ENCODE measurements at places on chromosomes 12 and 14.
A peak's percentile ranks its signal among the peaks of the same experiment; 100 is the strongest.

- DNase-seq = peak; percentile 86
Measured at GRCh38 chr12:57238854-57239554, 9.5 kb downstream of the SHMT2 start.

DNA sequence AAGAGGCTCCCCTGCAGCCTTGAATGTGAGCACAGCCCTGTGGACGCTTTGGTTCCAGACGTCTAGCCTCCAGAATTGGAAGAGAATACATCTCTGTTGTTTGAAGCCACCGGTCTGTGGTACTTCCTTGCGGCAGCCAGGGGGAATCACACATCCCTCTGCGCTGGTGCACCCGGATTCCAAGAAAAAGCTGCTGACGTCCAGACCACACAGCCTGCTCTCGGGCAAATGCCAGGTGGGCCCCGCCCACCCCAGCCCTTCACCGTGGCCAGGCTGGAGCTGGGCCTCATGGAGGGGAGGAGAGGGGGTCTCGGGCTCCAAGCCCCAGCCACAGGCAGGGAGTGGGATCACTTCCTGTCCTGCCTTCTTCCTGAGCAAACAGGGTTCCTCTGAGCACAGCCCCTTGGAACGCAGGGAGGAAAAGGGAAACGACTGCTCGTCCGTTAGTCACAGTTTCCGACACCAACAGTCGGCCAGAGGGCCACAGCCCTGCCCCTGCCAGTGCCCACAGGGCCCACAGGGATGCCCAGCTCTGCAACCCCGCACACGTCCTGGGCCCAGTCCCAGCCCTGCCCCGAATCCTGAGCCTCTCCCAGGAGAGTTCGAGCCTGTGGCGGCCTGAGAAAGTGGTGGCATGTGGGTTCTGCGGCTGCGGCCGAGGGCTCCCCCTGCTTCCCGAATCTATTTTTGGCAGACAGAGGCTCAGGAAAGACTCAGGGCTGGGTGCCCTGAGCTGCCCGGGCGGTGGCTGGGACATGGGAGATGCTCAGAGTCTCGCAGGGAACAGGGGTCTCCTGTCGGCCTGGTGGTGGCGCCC is 85.3 kb downstream of the RFLNA start:
- no peak for DNase-seq

DNA sequence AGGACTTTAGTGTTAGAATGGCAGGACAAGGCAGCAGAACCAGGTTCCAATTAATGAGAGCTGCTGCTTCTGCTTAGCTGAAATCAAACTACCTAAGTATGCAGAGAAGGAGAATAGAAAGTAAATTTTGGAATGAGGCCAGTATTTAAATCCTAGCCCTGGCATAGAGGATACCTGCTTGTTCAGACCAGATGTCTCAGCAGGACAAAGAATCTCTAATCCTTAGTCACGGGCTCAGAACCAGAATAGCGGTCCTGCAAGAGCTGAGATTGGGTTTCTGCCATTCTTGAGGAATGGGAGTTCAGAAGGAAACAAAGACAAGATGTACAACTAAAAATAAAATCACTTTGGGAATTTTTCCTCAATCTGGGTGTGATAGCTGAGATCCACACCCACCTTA is 550.8 kb upstream of the TMEM132C start:
- DNase-seq = no peak

- DNase-seq = no peak
Measured at GRCh38 chr12:70652451-70652850, 15.2 kb upstream of the PTPRB start.

GRCh38 chr12:109450980-109451379 is 26.1 kb downstream of the KCTD10 start:
- DNase-seq = no peak

DNA sequence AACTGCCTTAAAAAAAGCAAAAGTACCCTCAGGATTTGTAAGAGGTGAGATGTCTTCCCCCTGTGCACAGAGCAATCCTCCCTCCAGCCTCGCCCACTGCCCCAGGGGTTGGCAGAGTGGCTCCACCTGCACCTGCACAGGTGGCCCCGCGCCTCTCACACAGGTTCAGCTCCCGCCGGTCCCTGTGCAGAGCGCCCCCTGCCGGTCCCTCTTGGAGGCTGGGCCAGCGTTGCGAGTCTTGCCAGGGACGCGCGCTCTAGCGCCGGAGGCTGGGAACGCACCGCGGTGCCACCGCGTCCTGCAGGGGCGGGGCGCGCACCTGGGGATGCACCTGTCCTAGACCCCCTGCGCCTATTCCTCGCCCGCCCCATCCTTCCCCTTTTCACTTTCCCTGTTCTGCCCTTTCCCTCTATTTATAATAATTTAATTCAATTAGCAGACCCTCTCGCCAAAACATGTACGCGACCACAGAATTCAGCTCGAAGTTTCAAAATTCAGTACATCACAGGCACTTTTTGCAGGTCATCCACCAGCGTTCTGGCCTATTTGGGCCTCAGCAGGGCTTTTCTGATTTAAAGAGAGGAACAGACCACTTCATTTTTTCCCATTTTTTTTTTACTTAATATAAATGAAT is 618.6 kb downstream of the AACS start:
- no peak for DNase-seq

- DNase-seq = no peak
Measured at GRCh38 chr12:59708484-59708883, 112.7 kb downstream of the SLC16A7 start.

GRCh38 chr14:59377491-59377890 is 87.7 kb downstream of the GPR135 start:
- DNase-seq = no peak

DNA sequence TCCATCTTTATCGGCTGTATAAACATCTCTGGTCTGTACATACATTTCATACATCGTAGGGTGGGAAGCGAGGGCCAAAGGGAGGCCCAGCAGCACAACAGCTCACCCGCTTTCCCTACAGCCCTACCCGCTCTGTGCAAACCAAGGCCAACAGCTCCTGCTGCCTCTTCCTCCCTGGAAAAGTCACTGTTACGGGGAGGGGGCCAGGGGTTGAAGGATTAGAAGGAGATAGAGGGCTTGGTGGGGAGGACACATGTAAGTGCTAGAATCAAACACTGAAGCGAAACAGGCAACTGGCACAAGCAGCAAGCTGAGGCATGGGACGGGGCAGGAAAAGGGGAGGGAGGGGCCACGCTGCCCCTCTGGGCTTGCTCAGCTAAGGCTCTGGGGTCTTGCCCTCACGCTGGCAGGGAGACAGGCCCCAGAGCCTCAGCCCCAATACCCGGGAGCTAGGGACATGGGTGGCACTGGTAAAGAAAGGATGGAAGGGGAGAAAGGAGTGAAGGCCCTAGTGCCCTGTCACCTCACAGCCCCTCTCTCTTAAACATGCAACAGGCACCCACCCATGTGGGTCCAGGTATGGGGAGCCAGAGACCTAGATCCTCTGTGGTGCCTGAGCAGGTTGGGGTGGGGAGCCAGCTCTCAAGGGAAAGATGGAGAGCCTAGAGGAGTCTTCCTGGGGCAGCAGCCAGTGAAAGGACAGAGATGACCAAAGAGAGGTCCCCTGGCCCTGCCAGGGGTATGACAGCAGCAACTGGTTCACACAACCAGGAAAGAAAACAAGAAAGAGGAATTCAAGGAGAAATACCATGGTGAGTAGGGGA is 14.4 kb downstream of the SPRYD3 start:
- no peak for DNase-seq

DNA sequence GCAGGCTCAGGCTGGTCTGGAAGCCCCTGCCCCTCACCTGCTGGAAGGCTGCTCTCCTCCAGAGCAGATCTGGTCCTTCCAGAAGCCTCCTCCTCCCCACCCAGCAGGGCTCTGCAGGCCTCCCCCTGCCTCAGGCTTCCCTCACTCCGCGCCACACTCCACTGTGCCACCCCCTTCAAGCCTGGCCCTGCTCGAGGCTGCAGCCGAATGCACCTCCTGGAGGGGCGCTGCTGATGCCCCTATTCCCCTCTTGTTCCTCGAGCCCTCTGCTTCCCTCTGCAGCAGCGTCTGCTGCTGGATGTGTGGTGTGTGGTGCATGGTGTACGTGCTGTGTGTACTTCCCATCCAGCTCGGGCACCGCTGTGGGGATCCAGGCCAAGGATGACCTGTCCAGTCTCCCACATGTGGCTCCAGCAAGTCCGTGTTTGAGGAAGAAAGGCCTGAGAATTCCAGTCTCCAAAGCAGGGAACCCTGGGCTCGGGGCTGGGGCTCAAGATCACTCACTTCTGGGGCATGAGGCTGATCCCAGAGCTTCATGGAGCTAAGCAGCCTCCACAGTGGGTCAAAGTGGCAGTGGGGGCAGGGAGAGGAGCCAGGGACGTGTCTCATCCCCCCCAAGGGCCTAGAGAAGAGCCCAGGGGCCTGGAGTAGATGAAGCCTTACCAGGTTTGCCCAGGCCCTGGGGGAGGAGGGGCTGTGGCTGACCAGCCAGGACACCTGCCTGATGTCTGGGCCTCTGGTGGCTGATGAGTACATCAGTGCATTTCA is 136.0 kb upstream of the C14orf180 start:
- DNase-seq = no peak

DNA sequence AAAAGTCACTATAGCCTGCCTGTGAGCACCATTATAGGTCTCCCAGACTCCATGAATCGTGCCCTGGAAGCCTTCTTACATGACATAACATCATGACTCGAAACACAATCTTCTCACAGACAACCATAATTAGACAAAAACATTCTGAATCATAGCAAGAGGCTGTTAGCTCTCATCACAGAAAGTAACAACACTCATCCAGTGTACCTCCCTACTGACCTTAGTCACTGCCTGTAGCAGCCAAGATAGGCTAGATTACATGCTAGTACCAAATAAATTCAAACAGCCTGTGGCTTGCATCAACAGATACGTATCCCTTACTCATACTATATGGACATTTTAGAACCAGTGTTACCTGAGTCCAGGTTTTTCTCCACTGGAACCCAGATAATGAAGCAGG is 663.8 kb upstream of the FOXG1 start:
- DNase-seq = no peak

DNA sequence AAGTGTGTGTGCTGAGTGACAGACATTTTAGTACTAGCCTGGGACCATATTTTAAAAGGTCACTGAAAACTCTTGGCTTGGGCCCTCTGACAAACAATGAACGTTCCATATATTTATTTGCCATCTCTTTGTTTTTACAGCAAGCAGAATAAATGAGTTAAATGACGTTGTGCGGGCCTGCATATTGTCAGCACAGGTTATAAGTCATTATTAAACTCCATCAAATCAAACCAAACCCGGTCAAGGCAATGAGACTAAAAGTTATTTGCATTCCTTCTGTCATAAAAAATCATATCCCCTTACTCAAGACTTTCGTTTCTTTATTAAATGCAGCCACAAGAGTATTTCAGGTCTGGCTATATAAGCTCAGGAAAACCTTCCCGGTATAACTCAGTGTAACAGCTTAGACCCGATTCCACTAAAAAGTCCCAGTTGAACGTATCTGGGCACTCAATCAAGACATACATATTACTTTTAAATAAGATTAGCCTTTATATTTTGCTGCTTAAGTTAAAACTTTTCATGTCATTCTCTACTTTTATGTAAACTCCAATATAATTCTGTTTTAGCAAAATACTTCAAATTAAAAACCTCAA is 84.9 kb downstream of the DICER1 start:
- no peak for DNase-seq

DNA sequence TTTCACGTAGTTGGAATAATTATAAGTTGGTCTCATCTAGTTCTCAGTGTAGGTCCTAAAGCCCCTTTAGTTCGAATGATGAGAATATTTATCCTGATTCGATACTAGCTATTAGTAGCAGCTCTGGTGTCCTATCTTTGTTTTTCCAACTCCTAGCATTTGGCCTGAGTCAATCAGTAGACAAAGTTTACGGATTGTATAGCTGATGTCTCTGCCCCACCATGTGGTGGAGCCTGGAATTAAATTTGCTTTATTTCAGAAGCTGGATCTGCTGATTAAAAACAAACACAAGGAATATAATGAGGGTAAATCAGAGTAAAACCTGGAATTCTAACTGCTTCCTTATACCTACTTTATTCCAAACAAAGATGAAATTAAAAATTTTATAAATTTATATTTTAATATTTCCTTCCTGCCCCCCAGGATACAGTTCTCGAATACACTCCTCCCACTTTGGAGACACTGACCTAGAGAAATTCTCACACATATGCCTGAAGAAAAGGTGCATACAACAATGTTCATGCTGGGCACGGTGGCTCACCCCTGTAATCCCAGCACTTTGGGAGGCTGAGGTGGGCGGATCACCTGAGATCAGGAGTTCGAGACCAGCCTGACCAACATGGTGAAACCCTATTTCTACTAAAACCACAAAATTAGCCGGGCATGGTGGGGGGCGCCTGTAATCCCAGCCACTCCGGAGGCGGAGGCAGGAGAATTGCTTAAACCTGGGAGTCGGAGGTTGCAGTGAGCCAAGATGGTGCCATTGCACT is 7.6 kb upstream of the BRMS1L start:
- no peak for DNase-seq

Measured in stimulated activated CD4-positive, alpha-beta T cell treated with anti-CD3 and anti-CD28 coated beads, Interleukin-15, amount 100 ng/mL, for 1 hour (primary cell).